ENCODE measurements at places on chromosomes 5 and 9.

GRCh38 chr5:111627862-111628261 is 115.5 kb upstream of the STARD4 start:
- DNase-seq = no peak

DNA sequence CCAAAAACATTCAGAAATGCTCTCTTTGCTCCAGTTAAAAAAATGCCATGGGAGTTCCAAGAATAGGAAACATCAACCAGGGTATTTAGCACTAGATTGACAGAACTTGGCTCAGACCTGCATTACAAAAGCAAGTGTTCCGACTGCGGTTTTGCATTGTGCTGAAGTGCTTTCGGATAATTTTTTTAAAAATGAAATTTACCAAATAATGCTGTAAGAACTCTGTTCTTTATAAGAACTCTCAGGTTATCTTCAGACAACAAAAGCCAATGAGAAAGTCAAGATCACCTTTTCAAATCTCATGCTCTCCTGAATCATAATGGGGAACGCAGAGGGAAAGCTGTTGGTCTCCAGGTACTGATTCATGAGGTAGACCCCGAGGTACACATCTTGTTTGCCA is 483 bp upstream of the PLPP6 start:
- DNase-seq = no peak

- DNase-seq = no peak
Measured at GRCh38 chr5:53418409-53418808, 62.0 kb upstream of the FST start.

DNA sequence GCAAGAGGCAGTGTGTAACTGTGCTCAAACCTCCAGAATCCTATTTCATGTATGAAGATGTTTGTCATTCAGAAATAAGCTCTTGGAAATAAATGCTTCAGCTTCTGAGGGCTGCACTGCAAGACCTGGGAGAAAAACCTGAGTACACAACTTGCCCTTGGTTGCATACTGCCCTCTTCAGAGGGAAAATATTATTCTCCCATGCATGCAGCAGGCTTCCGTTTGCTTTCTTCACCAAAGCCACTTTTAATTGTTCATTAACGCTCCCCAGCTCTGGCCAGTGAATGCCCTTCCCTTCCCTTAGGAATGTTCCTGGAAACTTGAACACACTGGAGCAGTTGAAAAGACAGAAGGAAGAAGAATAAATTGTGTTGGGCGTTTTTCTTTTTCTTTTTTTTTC is 2.5 kb upstream of the WHRN start:
- DNase-seq = no peak

GRCh38 chr5:123605822-123606221 is 93.8 kb downstream of the CSNK1G3 start:
- DNase-seq = no peak

GRCh38 chr5:80763211-80763610 is 108.4 kb upstream of the DHFR start:
- DNase-seq = no peak

- peak; percentile 18 for DNase-seq
Measured at GRCh38 chr9:33818167-33818846, 1.3 kb downstream of the UBE2R2 start.

DNA sequence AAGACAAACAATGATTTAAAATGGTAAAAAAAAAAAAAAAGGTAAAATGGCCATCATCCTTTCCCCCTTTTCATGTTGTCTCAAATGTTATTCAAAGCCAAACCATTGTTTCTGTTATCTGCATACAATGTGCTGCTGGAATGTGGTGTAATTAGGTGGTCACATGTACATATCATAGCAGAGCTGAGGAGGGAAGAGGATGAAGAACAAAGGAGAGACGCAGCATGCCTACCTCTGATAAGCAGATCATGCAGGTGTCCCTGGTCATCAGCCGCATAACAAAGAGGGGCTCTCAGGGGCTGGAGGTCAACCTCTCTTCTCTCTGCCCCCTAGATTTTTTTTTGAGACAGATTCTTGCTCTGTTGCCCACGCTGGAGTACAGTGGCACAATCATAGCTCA is 141.0 kb downstream of the CARTPT start:
- no peak for DNase-seq

DNA sequence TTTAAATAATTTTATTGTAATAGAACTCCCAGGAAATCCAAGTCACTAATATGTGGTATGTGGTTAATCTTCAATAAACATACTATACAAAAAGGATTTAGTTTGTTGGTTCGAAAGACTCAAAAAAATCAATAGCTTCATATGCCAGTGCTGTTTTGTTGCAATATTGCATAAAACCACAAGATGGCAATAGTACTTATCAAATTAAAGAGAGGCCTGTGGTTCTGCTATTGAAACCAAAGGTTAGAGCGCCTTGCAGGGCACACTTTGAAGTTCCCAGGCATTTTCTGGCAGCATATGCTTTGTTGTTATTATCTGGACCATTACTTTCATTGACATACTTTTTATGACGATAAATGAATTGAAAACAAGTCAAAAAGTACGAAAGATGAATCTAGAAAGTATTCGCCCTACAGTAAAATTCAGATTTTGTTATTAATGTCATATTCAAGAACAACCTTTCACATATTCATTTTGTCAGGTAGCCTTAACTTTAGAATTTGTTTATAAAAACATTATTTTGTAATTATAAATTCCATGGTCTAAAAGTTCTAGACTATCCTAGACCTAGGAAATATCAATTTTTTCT is 316.3 kb downstream of the MCTP1 start:
- DNase-seq = peak; percentile 21

GRCh38 chr5:157828944-157829639 is 29.9 kb downstream of the CLINT1 start:
- DNase-seq = no peak

GRCh38 chr5:148873690-148874485 is 47.5 kb downstream of the ADRB2 start:
- DNase-seq = no peak

GRCh38 chr5:77360973-77361372 is 131.1 kb downstream of the WDR41 start:
- no peak for DNase-seq

- DNase-seq = no peak
Measured at GRCh38 chr5:68187268-68188055, 28.1 kb upstream of the PIK3R1 start.

DNA sequence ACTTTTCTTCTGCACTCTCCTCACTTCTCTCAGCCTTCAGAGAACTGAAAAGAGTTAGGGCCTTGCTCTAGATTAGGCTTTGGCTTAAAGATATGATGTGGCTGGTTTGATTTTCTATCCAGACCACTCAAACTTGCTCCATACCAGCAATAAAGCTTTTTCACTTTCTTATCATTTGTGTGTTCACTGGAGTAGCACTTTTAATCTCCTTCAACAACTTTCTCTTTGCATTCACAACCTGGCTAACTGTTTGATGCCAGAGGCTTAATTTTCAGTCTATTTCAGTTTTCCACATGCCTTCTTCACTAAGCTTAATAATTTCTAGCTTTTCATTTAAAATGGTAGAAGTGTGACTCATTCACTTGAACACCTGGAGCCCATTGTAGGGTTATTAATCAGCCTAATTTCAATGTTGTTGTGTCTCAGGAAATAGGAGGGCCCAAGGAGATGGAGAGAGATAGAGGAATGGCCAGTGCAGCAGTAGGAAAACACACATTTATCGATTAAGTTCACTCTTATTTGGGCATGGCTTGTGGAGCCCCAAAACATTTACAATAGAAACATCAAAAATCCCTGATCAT is 5.9 kb downstream of the ATPSCKMT start:
- no peak for DNase-seq

- DNase-seq = no peak
Measured at GRCh38 chr5:144273232-144274027, 102.8 kb downstream of the KCTD16 start.

- no peak for DNase-seq
Measured at GRCh38 chr9:30628915-30629567, 1755.4 kb upstream of the ACO1 start.

DNA sequence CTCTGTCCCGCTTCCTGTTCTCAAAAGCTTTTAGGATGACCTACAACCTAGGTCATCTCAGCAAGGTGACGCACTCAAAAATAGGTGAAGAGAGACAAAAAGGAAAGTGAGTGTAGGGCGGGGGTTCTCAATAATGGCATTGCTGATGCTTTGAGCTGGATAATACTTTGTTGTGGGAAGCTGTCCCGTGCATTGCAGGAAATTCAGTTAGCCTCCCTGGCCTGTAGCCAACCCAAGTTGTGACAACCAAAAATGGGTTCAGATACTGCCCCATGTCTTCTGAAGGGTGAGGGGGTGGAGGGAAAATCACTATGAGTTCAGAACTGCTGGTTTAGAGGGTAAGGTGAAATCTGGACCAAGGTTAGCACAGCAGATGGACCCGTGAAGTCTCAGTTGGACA is 151.4 kb downstream of the MAST4 start:
- DNase-seq = no peak

GRCh38 chr5:10761933-10762775 is 1.1 kb upstream of the DAP start:
- no peak for DNase-seq

DNA sequence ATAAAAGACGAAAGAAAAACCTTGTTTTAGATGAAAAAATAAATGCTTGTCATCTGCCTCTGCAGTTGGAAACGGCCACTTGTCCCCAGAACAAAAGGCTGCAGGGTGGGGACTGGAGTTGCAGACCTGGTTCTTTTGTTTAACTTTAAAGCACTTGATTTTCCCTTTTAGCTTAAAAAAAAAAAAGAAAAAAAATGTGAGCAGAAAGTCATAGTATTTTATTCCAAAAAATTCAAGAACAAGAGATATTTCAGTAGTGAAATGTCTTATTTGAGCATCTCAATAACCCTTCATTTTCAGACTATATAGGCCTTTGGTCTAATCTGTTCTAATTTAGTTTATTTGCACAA is 1.8 kb downstream of the MAP1B start:
- no peak for DNase-seq

DNA sequence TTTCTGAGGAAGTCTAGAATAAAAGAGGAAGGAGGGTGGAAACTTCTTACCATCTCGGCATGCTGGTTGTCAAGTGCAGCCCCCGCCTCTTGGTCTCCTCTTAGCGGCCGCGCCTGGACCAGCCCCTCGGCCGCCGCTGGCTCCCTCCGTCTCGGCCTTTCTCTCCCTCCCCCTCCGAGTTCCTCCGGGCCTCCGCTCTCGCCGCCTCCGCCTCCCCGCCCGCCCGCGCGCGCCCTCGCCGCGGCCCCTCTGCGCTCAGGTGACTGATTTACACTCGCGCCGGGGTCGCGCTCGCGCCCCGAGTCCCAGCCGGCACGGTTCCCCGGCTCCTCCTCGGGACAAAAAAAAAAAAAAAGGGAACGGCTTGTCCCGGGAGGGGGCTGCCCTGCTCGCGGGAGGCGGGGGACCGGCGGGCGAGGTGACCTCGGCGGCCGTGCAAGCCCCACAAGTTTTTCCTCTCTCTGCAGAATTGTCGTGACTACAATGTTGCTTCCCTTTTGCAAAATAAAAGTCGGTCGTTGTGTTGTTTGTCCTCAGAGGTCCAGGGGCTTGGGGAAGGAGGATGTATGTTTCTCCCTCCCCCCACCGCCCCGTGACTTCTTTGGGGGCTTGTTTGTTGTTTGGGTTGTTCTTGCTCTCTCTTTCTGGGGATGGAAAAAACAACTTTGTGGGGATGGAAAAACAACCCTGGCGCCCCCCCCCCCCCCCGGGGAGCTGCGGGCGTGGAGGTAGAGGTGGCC is at the start of gene BNC2:
Gene BNC2, minus strand, starts transcription at position 75 of the 740 bp plus-strand sequence. Its CDS starts 22 bp downstream, at position 53.
- DNase-seq = no peak

- no peak for DNase-seq
Measured at GRCh38 chr9:10104774-10105173, 508.0 kb downstream of the PTPRD start.

GRCh38 chr9:7691909-7692308 is 107.7 kb downstream of the DMAC1 start:
- no peak for DNase-seq

GRCh38 chr9:83508067-83508466 is 30.1 kb downstream of the FRMD3 start:
- DNase-seq = peak; percentile 13

DNA sequence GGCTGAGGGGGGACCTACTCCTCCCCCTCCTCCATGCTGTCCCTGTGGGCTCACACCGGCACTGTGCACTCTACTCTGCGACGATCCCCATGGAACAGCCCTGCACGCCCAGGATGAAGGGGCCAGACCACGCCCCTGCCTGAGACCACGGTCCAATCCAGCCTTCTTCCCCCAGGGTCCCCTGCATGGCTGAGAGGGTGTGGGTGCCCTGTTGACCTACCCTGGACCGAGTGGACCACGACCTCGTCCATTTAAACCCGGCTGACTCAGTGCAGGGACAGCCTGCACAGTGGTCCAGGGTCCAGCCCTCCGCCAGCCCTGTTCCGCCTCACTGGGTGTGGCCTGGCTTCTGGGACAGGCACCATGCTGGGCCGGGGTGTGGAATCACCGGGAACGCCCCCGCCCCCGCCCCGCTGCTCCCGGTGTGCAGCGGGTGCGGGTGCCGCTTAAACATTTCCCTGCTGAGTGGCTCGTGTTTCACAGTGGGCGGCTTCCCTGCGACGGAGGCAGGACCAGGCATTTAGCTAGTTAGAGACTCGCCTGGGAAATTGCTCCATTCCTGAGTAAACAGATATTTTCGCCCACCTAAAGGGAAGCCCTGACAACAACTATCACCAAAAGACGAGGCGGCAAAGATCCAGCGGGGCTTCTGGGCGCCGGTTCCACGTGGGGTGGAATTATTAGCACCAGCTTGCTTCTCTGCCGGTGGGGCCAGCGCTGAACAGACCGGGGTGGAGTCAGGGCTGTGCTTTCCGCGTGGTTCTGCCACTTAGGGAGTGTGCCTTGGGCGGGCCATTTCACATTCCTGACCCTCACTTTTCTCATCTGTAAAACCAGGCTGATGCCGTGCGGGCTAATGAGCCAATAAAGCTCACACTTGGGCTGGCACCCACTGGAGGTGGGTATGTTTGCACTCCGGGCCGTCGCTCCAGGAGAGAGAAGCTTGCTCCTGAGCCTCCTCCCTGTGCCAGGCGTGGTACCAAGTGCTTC is 22.6 kb downstream of the DBH start:
- no peak for DNase-seq

- no peak for DNase-seq
Measured at GRCh38 chr5:60395712-60396329, 304.1 kb downstream of the DEPDC1B start.

- peak; percentile 65 for DNase-seq
Measured at GRCh38 chr9:128420651-128421481, at the start of gene CERCAM. TSS of gene CERCAM (plus strand) at chr9:128420857. CDS start at chr9:128420878, 21 bp downstream.

- no peak for DNase-seq
Measured at GRCh38 chr9:108224716-108225115, 631.1 kb downstream of the ACTL7B start.

GRCh38 chr5:111251921-111252320 is 27.7 kb downstream of the CAMK4 start:
- no peak for DNase-seq

GRCh38 chr5:177967221-177967887 is 28.7 kb downstream of the PROP1 start:
- DNase-seq = no peak

Measured in stimulated activated naive CD8-positive, alpha-beta T cell treated with anti-CD3 and anti-CD28 coated beads, Interleukin-15, amount 100 ng/mL, for 72 hours (primary cell).